ENCODE measurements at places on chromosomes 11 and 22. TPM values are rescaled to one million over a fixed set of nuclear protein-coding genes. Genes with fewer than 3 reads are reported as not detected.

- no peak for DNase-seq
These were observed 12.3 kb upstream of the TUB start for GRCh38 chr11:8068605-8069221.

- DNase-seq, result no peak
These were observed 1522.6 kb downstream of the FAM181B start for GRCh38 chr11:81211050-81211449.

DNA sequence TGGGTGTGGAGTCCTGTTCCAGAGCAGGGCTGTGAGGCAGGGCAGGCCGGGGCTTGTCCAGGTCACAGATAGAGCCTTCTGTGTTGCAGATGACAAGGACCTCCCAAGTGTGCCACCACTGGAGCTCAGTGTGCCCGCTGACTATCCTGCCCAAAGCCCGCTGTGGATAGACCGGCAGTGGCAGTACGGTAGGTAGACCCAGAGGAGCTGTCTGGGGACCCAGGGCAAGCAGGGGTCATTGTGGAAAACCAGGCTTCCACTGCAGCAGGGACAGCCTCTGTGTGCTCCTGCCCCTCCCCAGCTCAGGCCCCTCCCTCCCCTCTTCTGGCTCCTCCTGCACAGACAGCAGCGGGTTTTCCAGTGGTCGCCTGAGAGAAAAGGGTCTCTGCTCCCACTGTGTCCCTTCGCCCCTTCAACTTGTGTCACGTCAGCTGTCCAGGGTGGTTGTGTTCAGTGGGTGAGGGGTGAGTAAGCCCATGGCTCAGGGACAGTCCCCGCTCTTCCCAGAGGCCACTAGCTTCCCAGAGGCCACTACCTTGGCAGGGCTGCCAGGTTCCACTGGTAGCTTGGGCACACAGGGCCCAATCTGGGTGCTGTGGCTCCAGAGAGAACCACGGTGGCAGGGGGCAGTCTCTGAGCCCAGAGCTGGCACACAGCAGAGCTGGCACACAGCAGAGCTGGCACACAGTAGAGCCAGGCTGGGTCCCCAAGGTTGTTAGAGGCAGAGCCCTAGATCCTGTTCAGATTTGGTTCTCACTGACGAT is 78.4 kb downstream of the MED15 start:
- no peak for DNase-seq

DNA sequence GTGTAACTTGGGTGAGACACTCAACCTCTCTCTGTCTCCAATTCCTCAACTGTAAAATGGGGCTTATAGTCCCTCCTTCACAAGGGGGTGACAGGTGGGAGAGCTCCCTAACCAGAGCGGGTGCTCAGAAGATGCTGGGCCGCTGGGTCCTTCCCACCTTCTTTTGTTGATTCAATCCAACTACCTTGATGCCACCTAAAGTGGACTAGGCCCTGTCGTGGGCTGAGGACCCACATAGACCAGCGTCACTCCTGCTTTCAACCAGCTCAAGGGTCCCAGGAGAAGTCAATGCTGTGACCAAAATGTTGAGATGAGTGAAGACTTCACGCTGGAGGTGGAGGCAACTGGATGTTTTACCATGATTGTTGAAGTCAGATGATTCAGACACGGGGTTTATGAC is 72.7 kb upstream of the WNT11 start:
- DNase-seq, result no peak

GRCh38 chr22:23106906-23107367 is 34.9 kb downstream of the RSPH14 start:
- no peak for DNase-seq

DNA sequence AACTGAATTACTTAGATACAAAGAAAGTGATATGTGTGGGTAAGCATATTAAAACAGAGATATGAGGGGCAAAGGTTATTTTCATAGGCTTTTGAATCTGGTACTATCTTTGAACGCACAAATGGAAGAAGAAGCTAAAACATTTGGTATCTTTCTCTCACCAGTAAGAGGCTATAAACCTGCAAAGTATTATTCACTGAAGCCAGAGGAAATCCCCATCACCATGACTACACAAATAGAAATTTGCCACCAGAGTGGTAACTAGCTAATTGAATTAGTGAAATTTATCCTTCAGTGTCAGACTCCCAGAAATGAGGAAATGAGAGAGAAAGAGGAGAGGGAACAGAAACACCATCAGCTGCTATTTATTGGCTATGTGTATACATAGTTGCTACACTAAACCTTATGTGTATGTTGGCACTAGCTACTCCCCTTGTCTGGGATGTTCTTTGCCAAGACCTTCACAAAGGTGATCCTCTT is 503.4 kb downstream of the DLG2 start:
- no peak for DNase-seq

GRCh38 chr11:69055598-69056516 is 7.1 kb downstream of the TPCN2 start:
- DNase-seq, result no peak

GRCh38 chr22:49137206-49137840 is 690.4 kb downstream of the BRD1 start:
- no peak for DNase-seq

DNA sequence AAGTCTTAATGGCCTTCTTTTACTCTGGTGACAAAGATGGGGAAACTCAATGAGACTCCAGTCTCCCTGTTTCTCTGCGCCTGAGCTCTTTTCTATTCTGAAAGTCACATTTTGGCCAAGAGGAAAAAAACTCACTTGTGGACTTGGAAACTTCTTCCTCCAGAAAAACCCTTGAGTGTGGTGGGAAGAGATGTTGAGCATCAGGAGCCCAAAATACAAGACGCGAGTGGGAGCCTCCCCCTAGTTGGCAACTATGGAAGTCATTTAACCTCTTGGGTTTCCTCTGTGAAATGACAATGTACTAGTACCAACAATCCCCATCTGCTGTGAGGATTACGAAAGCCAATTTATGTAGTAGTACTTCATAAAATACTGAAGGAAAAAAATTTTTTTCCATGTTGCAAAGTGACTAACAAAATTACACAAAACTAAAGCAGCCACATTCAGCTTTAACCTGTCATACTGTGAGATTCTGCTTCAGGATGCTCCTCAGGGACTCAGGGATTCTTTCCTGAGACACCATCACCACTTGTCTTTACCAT is 524 bp upstream of the SLC25A17 start:
- peak; percentile 34 for DNase-seq

DNA sequence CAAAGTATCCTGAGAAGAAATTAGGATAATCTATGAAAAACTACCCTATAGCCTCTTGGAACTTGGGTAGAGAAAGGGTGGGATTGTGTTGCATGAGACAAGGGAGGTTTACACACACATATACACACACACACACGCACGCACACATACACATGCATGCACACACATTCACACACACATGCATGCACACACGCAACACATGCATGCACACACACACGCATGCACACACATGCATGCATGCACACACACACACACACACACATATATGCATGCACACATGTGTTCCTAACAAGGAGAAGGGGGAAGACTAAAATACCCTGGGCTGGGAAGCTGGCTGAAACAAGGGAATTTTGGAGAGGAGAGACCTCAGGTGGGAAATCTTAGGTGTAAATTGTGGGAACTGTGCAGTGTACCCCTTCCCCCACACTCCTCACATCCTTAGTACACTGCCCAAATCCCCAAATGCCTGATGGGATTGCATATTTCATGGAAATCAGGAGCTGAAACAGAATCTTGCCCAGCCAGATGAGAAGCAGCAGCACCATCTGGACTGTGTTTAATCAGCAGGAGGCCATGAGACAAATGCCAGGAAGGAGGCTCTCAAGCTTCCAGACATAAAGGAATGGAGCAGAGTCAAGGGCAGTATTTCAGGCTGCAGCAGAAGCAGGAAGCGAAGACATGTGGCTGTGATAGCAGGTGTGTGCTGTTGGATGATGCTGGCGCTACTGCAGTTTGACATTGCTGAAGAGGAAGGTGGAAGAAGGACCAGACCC is 14.6 kb upstream of the POLD3 start:
- no peak for DNase-seq

The TSGA10IP gene
- not detected for total RNA-seq

The MMP1 gene
- total RNA-seq, result 68.1 TPM

The KRTAP5-8 gene
- not detected for total RNA-seq

The PRAME gene
- not detected for total RNA-seq
